ENCODE measurements at places on chromosomes 13 and 19.

GRCh38 chr19:50233308-50233910, 30.0 kb downstream of the MYH14 start:
- H3K27me3 ChIP-seq = peaks cover 8% of the 10 kb centered on the region
- H3K27ac ChIP-seq = no peak overlapping the region
- peaks cover 12% of the 10 kb centered on the region for H3K4me1 ChIP-seq
- no peak for DNase-seq
- no peaks in the 10 kb centered on the region for H3K36me3 ChIP-seq
- H3K4me3 ChIP-seq = no peak overlapping the region

DNA sequence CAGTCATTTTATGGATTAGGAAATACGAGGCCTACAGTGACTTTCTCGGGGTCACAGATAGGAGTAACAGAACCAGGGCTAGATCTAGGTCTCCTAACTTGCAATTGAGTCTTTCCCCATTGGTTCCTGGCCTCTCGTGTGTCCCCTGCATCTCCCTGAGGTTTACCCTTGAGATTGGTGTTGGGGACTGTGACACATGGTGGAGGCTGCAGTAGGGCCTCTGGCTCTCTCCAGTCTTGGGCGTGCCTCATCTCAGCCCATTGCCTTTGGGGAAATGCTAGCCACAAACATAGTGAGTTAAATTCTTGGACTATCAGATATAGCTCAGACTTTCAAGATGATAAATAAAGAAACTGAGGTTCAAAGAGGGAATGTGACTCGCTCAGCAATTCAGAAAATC, 212.1 kb downstream of the KCNRG start:
- H3K27me3 ChIP-seq = no peaks in the 10 kb centered on the region
- no peaks in the 10 kb centered on the region for H3K36me3 ChIP-seq
- DNase-seq = no peak
- no peak overlapping the region for H3K4me3 ChIP-seq

GRCh38 chr19:38252385-38252784, 3.8 kb downstream of the PPP1R14A start:
- no peaks in the 10 kb centered on the region for H3K36me3 ChIP-seq
- DNase-seq = no peak
- peaks cover 38% of the 10 kb centered on the region for H3K4me1 ChIP-seq
- peaks cover 36% of the 10 kb centered on the region for H3K27me3 ChIP-seq
- H3K4me3 ChIP-seq = no peak overlapping the region

DNA sequence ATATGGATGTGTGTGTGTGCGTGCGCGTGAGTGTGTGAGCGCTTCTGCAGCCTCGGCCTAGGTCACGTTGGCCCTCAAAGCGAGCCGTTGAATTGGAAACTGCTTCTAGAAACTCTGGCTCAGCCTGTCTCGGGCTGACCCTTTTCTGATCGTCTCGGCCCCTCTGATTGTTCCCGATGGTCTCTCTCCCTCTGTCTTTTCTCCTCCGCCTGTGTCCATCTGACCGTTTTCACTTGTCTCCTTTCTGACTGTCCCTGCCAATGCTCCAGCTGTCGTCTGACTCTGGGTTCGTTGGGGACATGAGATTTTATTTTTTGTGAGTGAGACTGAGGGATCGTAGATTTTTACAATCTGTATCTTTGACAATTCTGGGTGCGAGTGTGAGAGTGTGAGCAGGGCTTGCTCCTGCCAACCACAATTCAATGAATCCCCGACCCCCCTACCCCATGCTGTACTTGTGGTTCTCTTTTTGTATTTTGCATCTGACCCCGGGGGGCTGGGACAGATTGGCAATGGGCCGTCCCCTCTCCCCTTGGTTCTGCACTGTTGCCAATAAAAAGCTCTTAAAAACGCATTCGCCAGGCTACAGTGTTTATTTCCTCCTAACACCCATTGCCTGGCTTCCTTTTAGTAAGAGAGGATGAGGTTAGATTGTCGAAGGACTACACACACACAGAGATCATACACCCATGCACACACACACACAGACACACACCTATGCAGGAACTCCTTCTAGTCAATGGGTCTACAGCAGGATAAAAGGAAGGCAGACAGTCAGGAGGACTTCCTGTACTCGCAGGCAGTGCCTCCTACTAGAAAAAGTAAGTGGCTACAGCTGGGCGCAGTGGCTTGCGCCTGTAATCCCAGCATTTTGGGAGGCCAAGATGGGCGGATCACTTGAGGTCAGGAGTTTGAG, 7.1 kb downstream of the FOSB start:
- no peak for DNase-seq
- no peak overlapping the region for H3K27ac ChIP-seq
- H3K4me1 ChIP-seq = peaks cover 20% of the 10 kb centered on the region
- H3K27me3 ChIP-seq = peaks cover 64% of the 10 kb centered on the region
- H3K36me3 ChIP-seq = no peaks in the 10 kb centered on the region

DNA sequence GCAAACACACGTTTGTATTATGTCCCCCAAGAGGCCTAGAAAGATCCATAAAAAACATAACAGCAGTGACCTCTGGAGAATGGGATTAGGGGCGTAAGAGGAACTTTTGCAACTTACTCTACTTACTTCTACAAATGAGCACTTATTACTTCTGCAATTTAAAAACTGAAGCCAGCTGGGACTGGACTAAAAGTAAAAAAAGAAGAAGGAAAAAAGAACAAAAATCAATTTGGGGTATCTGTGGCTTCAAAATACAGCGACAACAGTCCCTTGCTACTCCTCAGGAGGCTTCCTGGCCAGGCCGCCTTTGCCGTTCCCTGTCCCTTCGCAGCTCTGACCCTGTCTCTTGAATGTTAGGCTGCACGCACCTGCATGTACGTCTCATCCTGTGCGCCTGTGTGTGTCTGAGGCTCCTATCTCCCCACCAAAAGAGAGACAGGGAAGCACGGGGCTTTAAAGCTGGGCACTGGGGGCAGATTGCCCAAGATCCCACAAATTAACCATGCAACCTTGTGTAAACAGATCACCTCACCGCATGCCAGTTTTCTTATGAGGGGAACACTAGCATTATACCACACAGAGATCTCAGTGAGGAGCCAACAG, 12.1 kb upstream of the FKRP start:
- H3K27me3 ChIP-seq = no peaks in the 10 kb centered on the region
- H3K4me1 ChIP-seq = peaks cover 5% of the 10 kb centered on the region
- H3K36me3 ChIP-seq = peaks cover 5% of the 10 kb centered on the region
- H3K4me3 ChIP-seq = no peak overlapping the region
- DNase-seq = no peak
- H3K27ac ChIP-seq = no peak overlapping the region

GRCh38 chr13:87923753-87924152, 252.6 kb downstream of the SLITRK5 start:
- H3K27ac ChIP-seq = no peak overlapping the region
- no peaks in the 10 kb centered on the region for H3K4me1 ChIP-seq
- no peaks in the 10 kb centered on the region for H3K27me3 ChIP-seq
- H3K36me3 ChIP-seq = no peaks in the 10 kb centered on the region

DNA sequence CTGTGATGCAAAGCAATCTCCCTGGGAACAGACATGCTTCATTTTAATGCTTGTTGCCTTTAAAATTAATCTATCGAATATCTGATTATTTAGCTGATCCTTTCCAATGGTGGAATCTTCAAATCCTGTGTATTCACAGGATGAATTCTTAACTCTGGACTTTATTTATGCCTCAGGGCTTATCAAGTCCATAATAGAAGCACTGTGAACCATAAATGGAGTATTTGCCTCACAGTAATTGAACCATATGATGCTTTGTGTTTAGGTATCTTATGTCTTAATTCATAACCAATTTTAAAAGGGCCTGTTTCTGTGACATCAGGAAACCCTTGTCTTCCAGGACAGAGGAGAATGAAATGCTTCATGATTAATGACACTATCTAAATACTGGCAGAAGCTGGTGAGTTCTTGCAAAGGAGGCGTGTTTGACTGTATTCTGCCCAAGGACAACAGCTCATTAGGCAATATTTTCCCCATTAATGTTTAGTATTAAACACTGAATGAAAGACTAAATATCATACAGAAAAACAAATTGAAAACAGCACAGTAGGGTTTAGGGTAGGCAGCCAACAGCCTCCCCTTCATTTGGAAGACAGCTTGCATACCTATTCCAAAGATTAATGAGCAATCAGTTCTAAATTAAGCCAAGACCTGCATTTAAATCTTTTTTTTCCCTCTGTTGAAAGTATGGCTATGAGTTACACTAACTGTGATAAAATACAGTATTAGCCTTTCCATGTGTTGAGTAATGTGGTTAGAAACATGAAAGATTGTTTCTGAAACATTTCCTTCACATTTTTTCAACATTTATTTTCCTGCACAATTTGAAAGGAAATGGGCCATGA, 709.4 kb downstream of the PCDH9 start:
- H3K4me3 ChIP-seq = no peak overlapping the region
- peak overlapping the region; percentile 81 for H3K27ac ChIP-seq
- no peak for DNase-seq
- H3K36me3 ChIP-seq = no peaks in the 10 kb centered on the region
- H3K4me1 ChIP-seq = peaks cover 15% of the 10 kb centered on the region

GRCh38 chr19:310141-310651, 19.0 kb upstream of the PLPP2 start:
- H3K27me3 ChIP-seq = no peaks in the 10 kb centered on the region
- H3K36me3 ChIP-seq = peaks cover 7% of the 10 kb centered on the region
- H3K27ac ChIP-seq = no peak overlapping the region
- no peak overlapping the region for H3K4me3 ChIP-seq
- no peaks in the 10 kb centered on the region for H3K4me1 ChIP-seq

GRCh38 chr19:18428787-18429674, 8.9 kb downstream of the ISYNA1 start:
- no peak overlapping the region for H3K27ac ChIP-seq
- no peaks in the 10 kb centered on the region for H3K27me3 ChIP-seq
- peak overlapping the region; percentile 68 for H3K4me3 ChIP-seq
- peaks cover 19% of the 10 kb centered on the region for H3K4me1 ChIP-seq

- H3K4me3 ChIP-seq = peak overlapping the region; percentile 55
- H3K4me1 ChIP-seq = no peaks in the 10 kb centered on the region
- no peak overlapping the region for H3K27ac ChIP-seq
- no peaks in the 10 kb centered on the region for H3K36me3 ChIP-seq
- DNase-seq = peak; percentile 25
- peaks cover 50% of the 10 kb centered on the region for H3K27me3 ChIP-seq
These were observed 3.6 kb upstream of the GNG8 start for GRCh38 chr19:46639358-46640182.

GRCh38 chr13:113283904-113284303, 13.1 kb upstream of the LAMP1 start:
- H3K4me1 ChIP-seq = no peaks in the 10 kb centered on the region
- no peak for DNase-seq
- no peak overlapping the region for H3K4me3 ChIP-seq
- H3K27me3 ChIP-seq = peaks cover 52% of the 10 kb centered on the region

GRCh38 chr13:36766295-36766694, 52.7 kb upstream of the RFXAP start:
- no peaks in the 10 kb centered on the region for H3K4me1 ChIP-seq
- no peak for DNase-seq
- H3K4me3 ChIP-seq = no peak overlapping the region
- no peaks in the 10 kb centered on the region for H3K36me3 ChIP-seq
- no peak overlapping the region for H3K27ac ChIP-seq

GRCh38 chr13:113499936-113500335, 9.4 kb upstream of the DCUN1D2 start:
- H3K27me3 ChIP-seq = no peaks in the 10 kb centered on the region
- no peak overlapping the region for H3K4me3 ChIP-seq
- H3K27ac ChIP-seq = no peak overlapping the region
- peaks cover 12% of the 10 kb centered on the region for H3K4me1 ChIP-seq
- H3K36me3 ChIP-seq = peaks cover 8% of the 10 kb centered on the region

DNA sequence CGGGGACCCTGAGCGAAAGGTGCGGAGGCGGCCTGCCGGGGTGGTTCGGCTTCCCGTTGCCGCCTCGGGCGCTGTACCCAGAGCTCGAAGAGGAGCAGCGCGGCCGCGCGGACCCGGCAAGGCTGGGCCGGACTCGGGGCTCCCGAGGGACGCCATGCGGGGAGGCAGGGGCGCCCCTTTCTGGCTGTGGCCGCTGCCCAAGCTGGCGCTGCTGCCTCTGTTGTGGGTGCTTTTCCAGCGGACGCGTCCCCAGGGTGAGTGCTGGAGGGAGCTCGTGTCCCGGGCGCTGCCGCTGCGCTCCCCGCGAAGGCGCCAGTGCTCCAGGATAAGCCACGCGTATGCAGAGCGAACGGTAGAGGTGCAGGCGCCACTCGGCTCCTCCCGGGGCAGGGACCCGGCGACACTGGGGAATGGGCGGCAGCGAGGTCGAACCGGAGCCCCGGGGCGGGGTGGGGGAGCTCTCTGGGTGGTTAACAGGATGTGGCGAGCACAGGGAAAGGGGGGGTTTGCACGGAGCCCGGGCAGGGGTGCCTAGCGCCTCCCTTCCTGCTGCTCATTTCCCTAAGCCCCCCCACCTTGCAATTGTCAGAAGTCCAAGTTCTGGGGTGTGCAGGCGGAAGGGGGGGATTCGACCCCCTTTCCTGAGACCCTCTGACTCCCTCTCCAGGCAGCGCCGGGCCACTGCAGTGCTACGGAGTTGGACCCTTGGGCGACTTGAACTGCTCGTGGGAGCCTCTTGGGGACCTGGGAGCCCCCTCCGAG, at the start of gene IL27RA:
Gene IL27RA (plus strand): TSS at position 44 of the 762 bp plus-strand sequence. CDS start 111 bp downstream, at position 155.
- H3K36me3 ChIP-seq = no peaks in the 10 kb centered on the region
- peak; percentile 48 for DNase-seq
- peak within 1 kb of the TSS; percentile 82 for H3K4me3 ChIP-seq
- H3K4me1 ChIP-seq = peaks cover 6% of the 10 kb centered on the region
- peaks cover 21% of the 10 kb centered on the region for H3K27me3 ChIP-seq
- no peak within 1 kb of the TSS for H3K27ac ChIP-seq

DNA sequence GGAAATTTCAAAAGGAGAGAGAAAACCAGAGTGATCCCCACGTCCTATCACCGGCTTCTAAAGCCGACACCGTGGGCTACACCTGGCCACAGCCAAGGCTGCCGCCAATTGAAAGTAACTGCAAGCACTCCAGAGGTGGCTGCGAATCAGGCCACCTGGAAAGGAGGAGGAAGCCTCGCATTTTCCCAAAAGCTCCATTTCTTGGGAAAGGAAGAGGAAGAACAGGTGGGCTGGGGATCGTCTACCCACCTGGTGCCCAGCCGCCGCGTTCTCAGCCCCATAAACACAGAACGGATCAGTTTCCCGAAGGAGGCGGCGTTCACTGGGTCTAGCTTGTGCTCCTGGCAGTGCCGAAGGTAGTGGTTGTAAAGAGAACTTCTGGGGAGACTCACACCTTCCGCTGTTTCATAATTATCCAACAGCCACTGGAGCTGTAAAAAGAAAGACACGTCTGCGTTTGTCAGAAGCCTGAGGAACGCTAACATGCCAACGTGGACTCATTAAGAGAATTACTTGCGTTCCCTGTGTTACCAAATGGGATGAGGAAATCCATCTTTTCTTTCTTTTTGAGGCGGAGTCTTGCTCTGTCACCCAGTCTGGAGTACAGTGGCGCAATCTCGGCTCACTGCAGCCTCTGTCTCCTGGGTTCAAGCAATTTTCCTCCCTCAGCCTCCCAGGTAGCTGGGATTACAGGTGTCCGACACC, 38.1 kb upstream of the RANBP3 start:
- no peak overlapping the region for H3K4me3 ChIP-seq
- no peaks in the 10 kb centered on the region for H3K27me3 ChIP-seq
- no peak for DNase-seq
- H3K36me3 ChIP-seq = no peaks in the 10 kb centered on the region
- H3K4me1 ChIP-seq = peaks cover 13% of the 10 kb centered on the region
- no peak overlapping the region for H3K27ac ChIP-seq

Measured in neural crest cell (in vitro differentiated cells).